ENCODE measurements at places on chromosomes 11 and 22.

DNA sequence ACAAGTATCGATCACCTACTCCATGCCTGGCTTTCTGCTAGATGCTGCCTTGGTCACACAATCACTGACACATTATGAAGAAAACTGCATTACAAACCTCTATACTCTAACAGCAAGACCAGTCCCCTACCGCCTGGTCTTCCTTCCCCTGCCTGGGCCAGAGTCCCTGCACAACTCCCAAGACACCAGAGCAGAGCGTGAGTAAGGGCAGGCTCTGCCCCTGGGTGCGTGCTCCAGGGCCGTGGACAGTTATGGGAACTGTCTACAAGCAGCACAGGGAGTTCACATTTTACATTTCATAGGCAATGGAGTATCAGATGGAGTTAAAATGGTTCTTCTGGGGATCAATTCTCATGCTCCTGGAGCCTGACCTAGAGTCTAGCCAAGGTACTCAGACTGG lies 6.5 kb downstream of the FZD4 start:
- no peak for DNase-seq

GRCh38 chr22:46212195-46212594 lies 37.9 kb downstream of the CDPF1 start:
- no peak for DNase-seq

DNA sequence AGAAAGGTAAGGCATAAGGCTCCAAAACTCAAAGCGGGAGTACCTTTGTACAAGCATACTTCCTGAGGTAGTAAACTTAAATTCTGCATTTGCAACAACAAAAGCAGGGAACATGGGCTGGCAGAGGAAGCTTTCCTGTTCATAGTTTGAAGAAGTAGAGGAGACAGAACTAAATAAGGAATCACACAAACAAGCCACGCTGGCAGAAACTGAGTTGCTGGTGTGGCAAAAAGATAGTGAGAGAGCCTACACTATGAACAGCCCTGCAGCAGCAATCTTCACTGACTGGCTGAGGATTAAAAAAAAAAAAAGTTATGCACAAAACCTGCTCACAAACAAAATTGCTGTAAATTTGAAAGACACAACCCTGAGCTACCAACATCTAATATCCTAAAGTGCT lies 46.5 kb downstream of the FCHSD2 start:
- DNase-seq: no peak

GRCh38 chr11:106624377-106624776 lies 393.9 kb downstream of the GUCY1A2 start:
- DNase-seq: no peak

GRCh38 chr22:41844036-41844435 lies 11.1 kb downstream of the SREBF2 start:
- DNase-seq: no peak

GRCh38 chr11:26575946-26576345 lies 3.9 kb upstream of the MUC15 start:
- DNase-seq: peak; percentile 86

DNA sequence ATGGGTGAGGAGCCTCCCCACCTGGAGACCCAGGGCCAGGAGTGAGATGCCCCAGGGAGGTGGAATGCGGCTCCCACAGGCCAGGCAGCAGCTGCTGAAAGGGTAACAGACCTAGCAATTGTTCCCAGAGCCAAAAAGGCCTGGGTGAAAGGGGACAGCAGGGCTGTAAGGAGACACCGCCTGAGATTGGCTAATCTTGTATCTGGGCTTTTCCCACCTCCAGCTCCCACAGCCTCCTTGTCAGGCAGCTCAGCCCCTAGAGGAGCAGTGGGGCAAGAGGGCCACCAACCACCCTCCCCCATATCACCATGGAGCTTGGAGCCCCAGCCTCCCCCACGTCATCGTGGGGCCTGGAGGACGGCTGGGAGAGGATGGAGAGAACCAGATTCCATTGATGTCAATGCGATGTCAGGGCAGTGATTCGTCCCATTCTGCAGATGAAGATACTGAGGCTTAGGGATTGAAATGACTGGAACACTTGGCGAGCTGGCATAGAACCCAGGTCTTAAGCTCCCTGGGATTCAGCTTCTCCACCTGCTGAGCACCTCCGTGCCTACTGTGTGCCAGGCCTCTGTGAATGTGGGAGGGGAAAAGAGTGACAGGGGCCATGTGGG lies 2.9 kb upstream of the MGAT3 start:
- no peak for DNase-seq

- DNase-seq: no peak
Measured at GRCh38 chr11:68402355-68403031, 58.1 kb upstream of the PPP6R3 start.

DNA sequence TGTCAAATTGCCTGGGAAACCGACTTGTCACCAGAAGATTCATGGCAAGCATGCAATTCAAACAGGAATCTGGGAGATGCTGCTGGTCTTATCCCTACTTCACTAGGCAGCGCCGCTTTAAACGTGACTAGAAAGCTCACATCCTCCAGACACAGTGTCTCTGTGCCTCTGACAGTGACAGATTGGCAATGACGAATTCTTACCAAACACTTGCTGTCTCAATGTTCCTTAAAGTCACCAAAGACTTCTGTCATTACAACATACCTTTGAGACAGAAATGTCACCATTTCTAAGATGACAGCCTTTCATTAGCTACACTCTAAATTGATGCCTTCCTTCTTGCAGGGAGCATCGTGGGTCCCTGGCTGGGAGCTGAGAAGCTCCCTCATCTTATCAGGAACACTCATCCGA lies 197.8 kb downstream of the CWF19L2 start:
- DNase-seq: no peak

GRCh38 chr22:49492741-49493251 lies 334.9 kb downstream of the BRD1 start:
- DNase-seq: no peak
